ENCODE measurements at places on chromosomes 2 and 18.

DNA sequence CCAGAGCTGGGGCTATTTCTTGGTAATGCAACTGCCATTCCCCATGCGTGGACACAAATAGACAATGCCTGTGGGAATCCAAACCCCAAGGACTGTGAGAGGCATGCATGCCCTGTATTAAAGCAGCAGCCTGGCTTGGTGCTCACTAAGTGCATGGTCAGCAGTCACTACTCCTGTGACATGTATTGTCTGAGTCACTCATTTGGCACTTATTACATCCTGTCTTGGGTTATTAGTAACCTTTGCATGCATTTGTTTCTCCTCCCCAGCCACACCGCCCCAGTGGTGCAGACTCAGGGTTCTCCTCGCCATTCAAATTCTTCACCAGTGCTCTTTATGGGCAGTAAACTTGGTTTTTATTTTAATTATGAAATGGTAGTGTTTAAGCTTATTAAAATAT, 30.2 kb downstream of the PRKCE start:
- DNase-seq: peak; percentile 53

GRCh38 chr2:219002395-219003266, 9.4 kb upstream of the CRYBA2 start:
- no peak for DNase-seq

DNA sequence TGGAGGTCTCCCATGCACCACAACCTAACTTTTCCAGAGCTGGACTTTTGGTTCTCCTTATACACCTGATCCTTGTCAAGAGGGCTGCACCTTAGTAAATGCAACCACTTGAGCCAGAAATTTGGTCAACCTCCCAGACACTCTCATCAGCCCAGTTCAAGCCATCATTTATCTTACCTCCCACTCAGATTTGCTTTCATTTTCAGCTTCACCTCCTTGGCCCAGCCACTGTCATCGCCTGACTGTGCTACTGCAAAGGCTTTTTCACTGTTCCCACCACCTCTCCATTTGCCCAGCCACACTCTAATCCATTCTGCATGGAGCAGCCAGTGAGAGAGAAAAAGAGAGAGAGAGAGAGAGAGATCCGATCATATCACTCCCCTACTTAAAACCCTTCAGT, 112.4 kb upstream of the DDX18 start:
- no peak for DNase-seq

GRCh38 chr2:9782197-9782719, 61.0 kb upstream of the TAF1B start:
- no peak for DNase-seq

- DNase-seq: no peak
Observed at GRCh38 chr2:33042265-33042664, 95.5 kb downstream of the LTBP1 start.

GRCh38 chr2:201233812-201234662, 26.3 kb upstream of the CASP8 start:
- no peak for DNase-seq

DNA sequence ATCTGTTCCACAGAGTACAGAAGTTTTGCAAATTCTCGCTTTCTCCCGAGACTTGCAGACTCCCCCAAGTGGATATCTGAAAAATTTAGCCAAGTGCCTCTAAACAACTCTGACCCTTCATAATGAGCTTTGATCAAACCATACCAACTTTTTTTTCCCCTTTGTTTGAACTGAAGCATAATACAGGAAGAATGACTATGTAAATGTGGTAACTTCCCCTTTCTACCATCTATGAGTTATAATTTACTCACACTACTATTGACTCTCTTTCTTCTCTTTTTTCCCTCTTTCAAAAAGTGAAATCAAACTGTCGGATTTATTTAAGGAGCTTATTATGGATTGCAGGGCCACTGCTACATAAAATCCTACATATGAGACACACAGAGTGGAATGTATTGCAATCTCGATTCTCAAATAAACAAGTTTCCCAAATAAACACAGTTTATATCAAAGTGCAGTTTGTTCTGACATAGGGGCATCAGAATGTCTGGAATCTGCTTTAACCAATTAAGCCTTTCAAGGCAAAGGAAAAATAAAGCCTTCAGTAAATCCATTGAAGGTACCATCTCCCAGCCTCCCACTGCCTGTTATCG, 1.4 kb upstream of the ZNF804A start:
- DNase-seq: no peak

DNA sequence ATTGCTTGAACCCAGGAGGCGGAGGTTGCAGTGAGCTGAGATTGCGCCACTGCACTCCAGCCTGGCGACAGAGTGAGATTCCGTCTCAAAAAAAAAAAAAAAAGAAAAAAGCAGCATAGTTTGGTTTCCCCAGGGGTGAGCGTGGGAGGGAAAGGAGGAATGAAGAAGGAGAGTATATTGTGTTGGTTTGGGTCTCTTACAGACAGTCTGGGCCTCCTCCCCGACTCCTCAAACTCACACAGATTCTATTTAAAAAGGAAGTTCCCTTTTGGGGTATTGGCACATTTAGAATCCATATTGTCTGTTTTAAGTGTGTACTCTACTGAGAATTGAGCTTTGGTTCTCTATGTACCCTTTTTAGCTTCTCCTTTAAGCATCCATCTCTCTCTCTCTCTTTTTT, 27.4 kb upstream of the SLC20A1 start:
- no peak for DNase-seq

GRCh38 chr2:99085421-99085820, 56.1 kb upstream of the C2orf15 start:
- no peak for DNase-seq

- no peak for DNase-seq
Observed at GRCh38 chr18:77006305-77007175, 126.0 kb downstream of the MBP start.

DNA sequence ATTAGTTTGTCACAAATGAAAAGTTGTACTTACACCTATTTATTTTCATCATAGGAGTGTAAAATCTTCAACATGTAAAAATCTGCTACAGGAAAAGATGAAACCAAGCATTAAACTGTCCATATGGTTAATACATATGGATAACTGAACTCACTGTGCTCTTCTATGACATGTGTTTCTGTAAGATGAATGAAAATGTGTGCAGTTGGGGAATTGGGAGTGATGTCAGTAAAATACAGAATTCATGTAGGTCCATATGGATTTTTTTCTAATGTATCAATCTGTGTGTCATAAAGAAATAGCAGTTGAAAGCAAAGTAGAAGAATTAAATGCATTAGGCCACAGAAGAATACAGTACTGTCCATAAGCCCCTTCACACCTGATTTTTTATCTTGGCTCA, 178.4 kb upstream of the COL3A1 start:
- DNase-seq: no peak

DNA sequence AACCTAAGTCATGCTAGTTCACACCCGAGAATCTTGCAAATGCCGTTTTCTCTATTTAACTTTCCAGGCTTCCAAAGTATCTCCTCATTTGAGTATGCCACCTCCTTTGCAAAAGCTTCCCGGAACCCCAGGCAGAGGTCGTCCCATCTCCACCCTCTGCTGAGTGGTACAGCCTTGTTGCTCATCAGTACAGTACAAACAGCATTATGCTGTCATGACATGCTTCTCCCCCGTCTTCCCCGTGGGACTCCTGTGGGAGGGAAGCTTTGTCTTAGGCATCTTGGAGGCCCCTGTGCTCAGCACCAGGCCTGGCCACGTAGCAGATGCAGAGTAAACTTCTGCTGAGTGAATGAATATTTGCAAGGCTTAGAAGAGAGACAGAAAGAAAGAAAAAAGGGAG, 102.7 kb downstream of the CDCA7 start:
- no peak for DNase-seq

DNA sequence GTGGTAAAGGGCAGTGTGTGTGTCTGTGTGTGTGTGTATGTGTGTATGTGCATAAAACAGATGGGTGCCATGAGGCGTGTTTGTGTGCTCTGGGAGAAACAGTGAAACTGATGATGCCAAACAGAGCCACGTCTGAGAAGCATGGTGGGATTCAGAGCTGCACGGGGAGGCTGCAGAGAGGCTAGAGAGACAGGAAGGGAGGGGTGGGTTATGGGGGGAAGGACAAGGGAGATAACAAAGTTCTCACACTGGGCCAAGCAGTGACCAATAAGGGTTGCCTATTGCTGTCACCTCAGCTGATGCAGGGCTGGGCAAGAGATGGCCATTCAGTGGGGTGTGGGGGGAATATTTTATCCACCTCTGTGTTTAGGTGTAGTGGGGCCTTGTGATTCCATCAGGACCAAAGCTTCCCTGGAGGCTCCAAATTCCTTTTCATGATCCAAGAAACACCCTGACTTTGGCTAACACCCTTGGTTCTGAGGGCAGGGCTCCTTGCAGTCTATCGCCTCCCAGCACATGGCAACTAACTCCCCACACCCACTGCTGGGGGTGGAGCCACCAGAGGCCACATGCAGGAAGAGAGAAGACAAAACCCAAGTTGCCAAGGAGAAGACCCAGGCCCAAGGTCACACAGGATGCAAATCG, 54.2 kb upstream of the POMC start:
- no peak for DNase-seq

DNA sequence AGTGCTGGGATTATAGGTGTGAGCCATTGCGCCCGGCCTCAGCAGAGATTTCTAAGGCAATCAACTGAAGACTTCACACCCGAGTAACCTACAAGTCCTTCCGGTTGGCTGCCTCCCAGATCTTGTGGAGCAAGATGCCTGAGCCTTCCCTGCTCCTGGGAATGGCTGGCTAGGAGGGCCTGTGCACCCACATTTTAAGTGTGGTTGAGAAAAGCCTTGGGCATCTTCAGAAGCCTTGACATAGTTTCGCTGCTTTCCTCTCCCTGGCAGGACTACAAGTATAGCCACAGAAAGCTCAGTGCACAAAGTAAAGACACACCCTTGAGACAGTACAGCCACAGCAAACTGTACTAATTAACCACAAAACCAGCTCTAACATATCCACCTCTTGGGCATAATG, 35.2 kb downstream of the E2F6 start:
- no peak for DNase-seq

GRCh38 chr2:208134928-208135586, 5.4 kb upstream of the CRYGC start:
- no peak for DNase-seq

GRCh38 chr2:226273440-226273839, 526.2 kb downstream of the IRS1 start:
- DNase-seq: no peak

- DNase-seq: no peak
Observed at GRCh38 chr2:618422-618990, 58.7 kb downstream of the TMEM18 start.

- no peak for DNase-seq
Observed at GRCh38 chr2:184270660-184271059, 327.7 kb upstream of the ZNF804A start.

DNA sequence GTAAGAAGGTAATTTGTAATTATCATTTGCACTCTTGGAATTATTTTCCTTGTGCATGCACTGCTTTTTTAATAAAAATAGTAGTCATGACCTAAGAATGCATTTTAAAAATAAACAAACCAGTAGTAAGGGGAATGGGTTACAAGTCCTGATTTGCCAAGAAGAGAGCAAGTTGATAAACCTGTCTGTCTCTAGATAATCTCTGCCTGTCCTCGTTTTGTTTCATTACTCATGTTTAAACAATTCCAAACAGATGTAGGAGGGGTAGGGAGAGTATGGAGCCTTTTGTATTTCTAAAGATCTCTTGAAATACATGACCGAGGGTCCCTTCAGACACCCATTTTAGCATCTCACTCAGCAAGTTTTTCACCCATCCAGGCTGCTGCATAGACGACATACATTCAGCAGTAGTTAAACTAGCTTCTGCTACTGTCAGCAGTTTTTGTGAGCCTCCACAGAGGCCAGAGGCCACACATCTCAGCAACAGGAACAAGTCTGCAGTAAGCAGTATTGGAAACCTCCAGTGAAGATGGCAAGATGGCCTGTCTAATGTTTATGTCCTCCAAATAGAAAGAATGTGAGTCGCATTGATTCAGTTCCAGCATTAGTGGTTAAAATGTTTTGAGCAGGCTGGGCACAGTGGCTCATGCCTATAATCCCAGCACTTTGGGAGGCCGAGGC, 2.3 kb upstream of the EXOC6B start:
- peak; percentile 35 for DNase-seq

- DNase-seq: no peak
Observed at GRCh38 chr2:127219171-127220070, 678 bp downstream of the CYP27C1 start.

- DNase-seq: no peak
Observed at GRCh38 chr2:97654791-97655190, 8.9 kb downstream of the COX5B start.

DNA sequence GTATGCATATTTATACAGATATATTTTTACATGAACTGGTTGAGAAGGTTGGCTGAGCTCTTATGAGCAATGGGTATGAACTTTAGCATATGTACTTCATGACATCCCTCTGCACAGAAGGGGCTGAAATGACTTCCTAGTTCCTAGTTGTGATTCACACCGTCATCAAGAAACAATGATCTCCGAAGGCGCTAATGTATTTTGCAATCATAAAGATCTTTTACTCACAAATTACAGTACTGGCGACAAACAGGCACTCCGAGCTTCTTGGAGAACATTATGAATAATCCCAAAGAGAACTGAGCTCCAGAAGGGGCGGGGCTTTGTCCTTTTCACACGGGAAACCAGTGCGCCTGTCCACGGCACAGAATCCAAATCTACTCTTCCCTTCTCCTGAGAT, 18.1 kb downstream of the BCL2 start:
- no peak for DNase-seq

- no peak for DNase-seq
Observed at GRCh38 chr2:2850859-2851258, 519.8 kb upstream of the MYT1L start.

- no peak for DNase-seq
Observed at GRCh38 chr2:183678908-183679307, 554.7 kb downstream of the NUP35 start.

GRCh38 chr2:31319406-31320175, 85.6 kb downstream of the EHD3 start:
- DNase-seq: no peak

DNA sequence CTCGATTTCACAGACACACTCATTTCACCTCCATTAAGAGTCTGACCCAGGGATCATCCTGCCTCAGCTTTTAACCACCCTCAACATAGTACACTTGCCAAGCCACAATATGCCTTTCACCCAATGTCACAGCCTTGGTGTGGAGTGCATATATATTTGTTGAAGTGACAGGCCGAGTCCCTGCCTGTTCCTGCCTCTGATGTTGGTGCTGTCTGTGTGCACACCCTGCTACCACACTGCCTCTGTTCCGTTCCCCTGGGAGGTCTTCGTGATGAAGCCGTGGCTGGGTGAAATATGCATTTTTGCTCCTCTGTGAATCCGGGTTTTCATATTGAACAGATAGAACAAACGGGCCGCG, 90.3 kb downstream of the RNF144A start:
- DNase-seq: no peak

- no peak for DNase-seq
Observed at GRCh38 chr2:3626812-3627499, 31.0 kb upstream of the ALLC start.

DNA sequence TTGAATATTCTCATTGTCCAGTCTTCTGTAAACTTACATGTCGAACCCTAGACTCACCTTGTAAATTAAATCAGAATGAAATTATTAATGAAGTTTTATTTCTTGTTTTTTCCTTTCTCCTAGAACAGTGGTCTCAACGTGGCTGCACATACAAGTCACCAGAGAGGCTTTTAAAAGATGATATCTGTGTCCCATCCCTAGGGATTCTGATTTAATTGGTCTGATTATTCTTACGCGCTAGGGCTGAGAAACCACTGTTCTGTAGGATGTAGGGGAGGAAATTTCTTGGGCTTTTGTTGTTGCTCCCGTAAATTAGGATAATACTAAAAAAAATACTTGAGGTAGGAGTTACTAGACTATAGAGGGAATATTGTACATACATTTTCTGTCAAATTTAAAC, 32.1 kb downstream of the PPM1B start:
- DNase-seq: no peak
